ENCODE measurements at places on chromosomes 7 and 10.
A peak's percentile ranks its signal among the peaks of the same experiment; 100 is the strongest.

DNA sequence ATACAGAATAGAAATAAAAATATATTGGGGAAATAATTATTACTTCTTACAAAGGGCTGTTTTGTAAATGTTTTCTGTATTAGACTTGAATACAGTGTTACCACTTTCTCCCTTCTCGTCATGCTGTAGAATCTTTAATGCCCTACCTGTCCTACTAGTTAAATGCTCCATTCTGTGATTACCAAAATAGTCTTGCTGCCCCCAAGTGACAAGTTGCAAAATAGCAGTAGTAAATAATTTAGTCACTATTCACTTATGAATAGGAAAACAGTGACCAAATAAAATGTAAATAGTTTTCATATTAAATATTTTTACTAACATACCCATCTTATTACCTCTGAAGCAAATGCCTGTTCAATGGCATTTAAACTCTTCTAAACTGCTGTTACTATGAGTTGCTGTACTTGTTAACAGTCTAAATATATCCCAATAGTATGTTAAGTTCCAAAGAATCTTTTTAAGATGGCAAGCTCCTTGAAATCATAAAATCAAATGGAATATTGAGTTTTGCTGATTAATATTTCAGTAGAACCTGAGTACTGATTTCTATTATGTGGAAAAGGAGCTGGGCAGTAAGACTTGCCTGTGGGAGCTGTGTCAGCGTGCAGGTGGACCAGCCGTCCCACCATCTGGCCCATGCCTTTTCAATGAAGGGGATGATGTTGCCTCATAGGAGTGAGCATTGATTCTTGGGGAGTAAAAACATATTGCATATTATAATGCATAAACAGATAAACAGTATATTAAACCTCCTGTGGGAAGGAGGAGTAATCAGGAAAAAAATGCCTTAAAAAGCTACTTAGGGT, 18.1 kb upstream of the OIT3 start:
- DNase-seq, result peak; percentile 33

GRCh38 chr7:101104799-101105198, 19.5 kb downstream of the TRIM56 start:
- no peak for DNase-seq

DNA sequence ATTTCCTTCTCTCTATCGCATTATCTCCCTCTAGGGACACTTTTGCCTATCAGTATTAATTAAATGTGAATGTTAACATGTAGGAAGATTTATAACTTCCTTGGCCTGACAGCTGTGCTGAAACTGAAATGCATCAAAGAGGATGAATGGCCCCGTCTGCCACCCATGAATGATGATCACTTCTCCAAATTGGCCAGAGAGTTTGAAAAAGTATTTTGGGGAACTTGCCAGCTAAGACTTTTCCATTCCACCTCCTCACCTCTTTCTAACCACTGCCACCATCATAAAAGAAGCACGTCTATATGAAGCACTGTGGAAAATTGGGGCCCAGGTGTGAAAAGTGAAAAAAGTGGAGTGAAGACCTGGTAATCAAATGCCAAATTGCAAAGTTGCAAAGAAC, 25.4 kb upstream of the ST8SIA6 start:
- no peak for DNase-seq

DNA sequence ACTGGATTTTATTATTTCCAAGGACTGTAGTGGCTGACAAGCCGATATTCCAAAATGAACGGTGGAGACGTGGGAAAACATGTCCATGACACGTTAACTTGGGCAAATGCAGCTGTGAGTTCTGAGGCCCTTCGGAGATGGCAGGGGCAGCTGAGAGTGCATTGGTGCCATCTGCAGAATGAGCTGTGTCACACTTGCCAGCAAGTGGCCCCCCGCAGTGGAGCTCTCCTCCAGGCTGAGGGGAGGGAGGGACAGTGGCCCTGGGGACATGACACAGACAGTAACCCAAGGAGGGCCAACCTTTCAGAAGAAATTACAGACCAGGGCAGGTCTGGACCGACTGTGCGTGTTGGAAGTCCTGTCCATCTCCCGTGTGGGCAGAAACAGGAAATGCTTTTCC, 139.4 kb downstream of the SVIL start:
- no peak for DNase-seq

DNA sequence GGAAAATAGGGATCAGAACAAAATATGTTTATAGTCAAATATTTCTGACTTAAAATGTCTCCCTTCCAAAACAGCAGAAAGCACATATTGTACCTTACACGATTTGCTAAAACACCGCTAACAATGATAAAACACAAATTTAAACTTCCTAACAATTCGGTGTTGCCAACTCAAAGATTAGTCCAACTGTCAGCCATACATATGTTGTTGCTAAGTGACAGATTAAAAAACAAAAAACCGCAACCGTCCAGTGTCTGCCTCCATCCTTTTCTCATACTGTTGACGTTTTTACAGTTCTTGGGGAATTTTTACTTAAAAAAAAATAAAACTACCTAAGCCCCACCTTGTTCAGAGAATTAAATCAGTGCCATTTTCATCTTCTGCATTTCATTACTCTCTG, 118.0 kb downstream of the RAB11FIP2 start:
- DNase-seq, result no peak

DNA sequence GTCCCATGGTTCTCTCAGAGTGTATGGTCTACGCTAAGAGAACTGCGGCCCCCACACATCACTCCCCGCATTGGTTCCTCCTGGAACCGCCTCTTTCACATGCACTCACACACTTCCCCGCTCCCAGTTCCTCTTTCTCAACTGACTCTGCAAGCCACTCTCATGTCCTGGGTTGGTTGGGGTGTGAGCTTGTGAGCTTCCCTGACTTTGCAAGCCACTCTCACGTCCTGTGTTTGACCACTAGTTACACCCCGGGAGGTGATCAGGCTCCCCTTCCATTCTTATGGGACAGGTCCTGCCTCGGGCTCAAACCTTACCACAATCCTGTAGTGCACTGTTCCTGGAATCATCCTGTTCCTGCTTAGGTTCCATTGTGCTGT, 105.0 kb downstream of the TRIM24 start:
- no peak for DNase-seq

- DNase-seq, result no peak
Observed at GRCh38 chr10:114663626-114664025, 5.6 kb upstream of the ABLIM1 start.

DNA sequence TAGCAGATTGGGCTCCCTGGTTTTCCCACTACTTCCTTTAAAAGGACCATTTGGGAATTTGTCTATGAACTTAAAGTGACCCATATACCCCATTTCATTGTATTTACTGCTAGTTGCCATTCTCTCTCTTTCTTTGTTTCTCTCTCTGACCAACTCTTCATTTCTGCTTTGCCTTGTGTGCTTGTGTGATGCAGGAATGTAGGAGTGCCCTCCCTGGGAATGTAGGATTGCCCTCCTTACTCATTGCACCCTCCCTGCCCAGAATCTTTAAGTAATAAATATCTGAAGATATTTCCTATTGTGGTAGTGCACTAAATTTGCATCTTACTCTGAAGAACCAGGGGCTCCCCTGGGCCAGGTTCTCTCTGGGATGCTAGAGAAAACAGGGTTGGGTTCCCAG, 47.3 kb upstream of the KLF14 start:
- DNase-seq, result no peak

- peak; percentile 94 for DNase-seq
Observed at GRCh38 chr10:102802920-102803534, 34.2 kb downstream of the CYP17A1 start.

GRCh38 chr7:101163279-101164070, 1.9 kb downstream of the VGF start:
- peak; percentile 60 for DNase-seq

- DNase-seq, result no peak
Observed at GRCh38 chr10:133388973-133389818, 4.8 kb upstream of the MTG1 start.

DNA sequence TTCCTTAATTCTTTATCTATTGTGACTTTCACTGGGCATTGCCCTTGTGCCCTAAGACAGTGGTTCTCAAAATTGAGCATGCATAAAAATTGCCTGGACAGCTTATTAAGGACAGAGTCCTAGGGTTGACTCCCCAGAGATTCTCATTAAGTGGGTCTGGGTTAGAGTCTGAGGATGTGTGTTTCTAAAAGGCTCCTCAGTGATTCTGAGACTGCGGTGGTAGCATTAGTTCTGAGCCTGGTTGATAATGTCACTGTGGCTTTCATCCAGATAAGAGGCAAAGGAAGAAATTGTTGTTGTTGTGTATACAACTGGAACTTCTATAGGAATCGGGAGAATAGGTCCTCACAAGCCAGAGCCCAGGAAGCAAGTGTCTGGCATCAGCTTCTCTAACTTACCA, 1.3 kb downstream of the IFIT2 start:
- no peak for DNase-seq

GRCh38 chr7:135210888-135211178, 493 bp downstream of the WDR91 start:
- no peak for DNase-seq

DNA sequence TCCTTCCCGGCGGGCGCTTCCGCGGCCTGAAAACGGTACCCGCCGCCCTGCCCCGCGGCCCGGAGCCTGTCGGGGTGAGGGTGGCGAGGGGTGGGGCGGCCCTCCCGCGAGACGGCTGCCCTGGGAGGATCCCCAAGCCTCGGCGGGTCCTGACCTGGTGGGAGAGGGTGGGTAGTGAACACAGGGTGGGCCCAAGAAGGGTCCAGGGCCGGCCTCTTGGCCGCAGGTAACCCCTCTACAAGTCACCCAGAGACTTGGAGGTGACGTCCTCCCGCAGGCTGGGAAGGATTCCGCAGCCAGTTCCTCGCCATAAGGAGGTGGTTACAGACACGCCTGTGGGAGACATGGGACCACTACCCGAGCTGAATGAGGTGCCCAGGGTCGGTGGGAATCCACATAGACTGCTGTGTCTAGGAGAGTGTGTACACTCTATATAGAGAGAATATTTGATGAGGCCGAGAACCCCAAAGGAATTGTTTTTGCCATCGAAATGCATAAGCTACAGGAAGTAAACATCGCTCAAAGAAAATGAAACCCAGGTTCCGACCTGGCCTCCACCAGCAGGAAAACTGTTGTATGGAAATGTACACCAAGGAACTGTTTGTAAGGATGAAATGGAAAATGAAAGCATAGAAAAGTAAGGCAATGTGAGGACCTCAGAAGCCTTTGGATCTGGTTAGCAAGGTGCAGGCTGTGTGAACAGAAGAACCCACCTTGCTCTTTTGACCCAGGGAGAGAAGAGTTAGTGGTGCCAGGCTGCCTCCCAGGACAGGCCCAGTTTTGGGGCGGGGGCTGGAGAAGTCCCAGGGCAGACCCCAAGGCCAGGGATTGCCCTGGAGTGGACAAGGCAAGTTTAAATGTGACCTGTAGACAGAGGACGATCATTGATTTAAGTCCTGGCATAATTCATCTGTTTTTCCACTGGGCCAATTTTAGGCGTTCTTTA, 659 bp downstream of the OPTN start:
- peak; percentile 42 for DNase-seq

DNA sequence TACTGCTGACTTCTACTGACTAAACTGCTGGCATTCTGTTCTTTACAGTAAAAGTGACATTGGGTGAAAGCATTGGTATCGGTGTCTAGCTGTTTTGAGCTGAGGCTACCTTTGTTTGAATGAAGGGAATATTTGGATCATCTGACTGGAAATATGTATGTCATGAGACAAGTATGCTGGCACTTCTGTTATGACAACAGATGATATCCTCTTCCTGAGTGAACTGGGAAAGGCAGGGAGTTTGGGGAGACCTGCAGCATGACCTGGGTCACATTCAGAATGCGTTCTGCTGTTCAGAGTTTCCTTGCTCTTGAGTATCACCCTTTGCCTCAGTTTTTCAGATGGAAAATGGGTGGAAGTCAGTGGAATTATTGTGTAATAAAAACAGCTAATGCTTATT, 81.8 kb downstream of the PLCE1 start:
- no peak for DNase-seq

GRCh38 chr7:32477649-32477980, 12.6 kb downstream of the LSM5 start:
- DNase-seq, result no peak

Measured in mammary epithelial cell (primary cell).